ENCODE measurements at places on chromosomes 7 and 10.

DNA sequence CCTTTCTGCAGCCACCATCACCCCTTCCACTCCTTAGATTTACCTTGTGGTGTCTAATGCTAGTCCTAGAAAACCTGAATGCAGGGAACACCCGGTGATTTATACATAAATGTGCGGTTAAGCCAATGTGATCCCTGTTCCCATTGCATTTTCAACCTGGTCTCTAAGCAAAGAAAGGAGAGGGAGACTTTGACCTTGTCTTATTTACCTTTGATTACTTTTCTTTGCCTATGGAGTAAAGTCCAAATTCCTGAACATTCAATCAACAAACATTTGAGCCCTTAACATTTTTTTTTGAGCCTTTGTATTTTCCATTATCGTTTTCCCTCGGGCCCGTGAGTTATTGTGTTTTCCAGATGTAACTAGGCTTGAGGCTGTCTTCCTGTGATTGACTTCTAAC is 233.9 kb downstream of the ZNF248 start:
- DNase-seq: no peak

DNA sequence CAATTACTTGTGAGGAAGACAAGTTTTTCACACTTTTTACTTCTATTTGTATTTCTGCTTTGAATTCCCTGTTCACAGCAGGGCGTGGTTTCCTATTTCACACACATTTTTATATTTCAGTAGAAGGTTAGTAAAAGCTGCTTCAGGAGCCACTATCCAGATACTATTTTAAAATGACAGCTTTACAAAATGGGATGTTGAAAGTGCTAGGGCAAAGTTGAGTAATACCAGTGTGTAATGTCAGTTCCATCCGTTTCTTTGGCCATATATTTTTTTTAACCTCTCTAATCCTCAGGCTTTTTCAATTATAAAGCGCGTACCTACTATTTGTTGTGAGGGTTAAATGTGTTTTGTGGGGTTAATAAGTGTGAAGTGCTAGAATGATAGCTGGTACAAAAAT is 276.6 kb downstream of the GPR158 start:
- DNase-seq: no peak

- no peak for DNase-seq
These were observed 474.6 kb upstream of the FZD8 start for GRCh38 chr10:36116731-36117130.

GRCh38 chr7:114639451-114639850 is 224.8 kb downstream of the FOXP2 start:
- DNase-seq: no peak

DNA sequence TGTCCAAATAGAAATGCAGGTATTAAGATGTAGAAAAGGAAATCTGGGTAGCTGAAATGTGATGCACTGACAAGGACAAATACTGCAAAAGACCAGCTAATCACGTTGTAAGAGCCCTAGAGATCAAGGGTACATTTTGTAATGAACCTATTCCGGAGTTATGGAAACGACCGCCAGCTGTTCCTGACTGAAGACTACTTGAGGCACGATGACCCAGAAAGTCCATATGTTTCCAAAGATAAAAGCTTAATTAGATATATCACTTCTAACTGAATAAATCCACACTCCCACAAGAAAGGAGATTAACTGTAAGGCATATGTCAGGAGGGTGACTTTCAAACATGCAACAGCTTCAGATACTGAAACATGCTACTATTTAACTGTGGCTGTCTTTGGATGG is 253.5 kb downstream of the NSUN6 start:
- no peak for DNase-seq

GRCh38 chr7:39534599-39534998 is 31.6 kb upstream of the YAE1 start:
- no peak for DNase-seq

DNA sequence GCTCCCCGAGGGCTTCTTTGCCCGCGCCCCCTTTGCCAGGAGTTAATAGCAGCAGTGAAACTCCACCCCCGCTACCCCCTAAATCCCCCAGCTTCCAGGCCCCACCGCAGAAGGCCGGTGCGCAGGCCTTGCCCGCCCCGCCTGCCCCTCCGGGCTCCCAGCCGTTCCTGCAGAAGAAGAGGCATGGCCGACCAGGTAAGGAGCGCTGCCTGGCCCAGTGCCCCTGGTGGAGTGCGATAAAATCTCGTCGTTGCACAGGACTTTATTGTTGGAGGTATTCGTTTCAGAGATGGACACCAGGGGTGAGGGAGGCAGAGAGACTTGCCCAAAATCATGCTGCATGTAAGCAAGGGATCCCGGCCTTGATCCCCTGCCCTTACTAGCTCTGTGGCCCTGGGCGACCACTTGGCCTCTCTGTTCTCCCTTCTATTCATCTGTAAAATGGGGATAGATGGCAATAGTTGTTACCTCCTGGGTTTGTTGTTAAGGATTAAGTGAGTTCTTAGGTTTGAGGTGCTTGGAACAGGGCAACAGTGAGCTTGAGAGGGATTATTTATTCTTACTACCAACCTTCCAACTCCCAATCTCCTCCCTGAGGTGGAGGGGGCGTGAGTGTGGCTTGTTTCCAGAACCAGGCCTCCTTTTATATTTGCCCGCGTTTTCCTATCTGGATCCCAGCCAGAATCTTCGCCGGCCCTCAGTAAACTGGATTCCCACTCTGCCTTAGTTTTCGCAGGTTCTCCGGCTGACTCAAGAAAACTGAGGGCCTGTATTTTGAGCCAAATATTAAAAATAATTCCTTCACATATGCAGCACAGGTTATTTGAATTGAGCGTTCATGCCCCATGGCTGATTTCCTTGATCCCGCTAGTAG is 78.3 kb downstream of the WIPF3 start:
- no peak for DNase-seq

DNA sequence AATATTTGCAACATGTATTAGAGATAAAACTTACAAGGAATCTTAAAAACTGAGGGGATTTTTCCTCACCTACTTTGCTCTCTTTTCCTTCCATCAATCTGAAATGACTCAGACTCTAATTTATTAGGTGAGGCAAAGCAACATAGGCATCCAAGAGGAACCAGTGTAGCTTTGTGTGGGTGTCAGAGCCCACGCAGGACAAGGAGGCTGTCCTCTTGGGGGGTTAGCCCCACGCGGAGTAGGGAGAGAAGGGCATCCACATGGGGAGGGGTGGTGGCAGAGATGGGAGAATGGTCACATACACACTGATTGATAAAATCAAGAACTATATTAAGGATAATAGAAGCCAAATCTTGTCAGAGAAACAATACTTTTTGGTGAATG is 33.8 kb upstream of the ARMS2 start:
- no peak for DNase-seq

DNA sequence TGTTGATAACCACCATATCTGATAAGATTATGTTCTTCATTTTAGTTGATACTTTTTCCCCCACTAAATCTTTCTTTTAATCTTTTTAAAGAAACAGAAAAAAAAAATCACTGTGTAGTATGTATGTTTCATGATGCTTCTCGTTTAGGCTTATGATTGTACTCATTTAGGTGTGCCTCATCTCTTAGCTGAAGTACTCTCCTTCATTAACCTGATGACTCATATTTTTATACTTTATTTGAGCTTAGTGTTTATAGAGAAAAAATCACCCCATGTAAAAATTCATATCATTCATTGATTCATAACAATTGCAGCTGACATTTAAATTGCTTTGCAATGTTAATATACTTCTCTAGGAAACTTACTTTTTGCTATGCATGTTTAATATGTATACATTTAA is 158.9 kb downstream of the MLLT10 start:
- DNase-seq: no peak

GRCh38 chr10:6460861-6461409 is 119.1 kb downstream of the PRKCQ start:
- DNase-seq: no peak

DNA sequence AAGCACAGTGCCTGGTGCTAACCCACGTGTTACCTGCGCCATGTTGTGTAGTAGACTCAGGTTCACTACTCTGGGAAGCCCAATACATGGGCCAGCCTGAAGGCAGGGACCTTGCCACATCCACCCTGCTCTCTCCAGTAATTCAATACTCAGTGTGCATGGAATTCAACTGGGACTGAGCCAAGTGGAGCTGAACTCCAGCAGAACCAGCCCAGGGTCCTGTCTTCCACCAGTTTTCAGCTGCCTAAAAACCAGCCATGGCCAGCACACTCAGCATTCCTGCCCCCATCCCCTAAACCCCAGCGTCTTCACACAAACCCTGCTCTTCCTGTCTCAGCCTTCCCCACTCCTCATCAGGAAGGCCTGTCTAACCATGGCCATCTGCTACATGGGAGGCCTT is 15.4 kb downstream of the FGF8 start:
- DNase-seq: no peak

DNA sequence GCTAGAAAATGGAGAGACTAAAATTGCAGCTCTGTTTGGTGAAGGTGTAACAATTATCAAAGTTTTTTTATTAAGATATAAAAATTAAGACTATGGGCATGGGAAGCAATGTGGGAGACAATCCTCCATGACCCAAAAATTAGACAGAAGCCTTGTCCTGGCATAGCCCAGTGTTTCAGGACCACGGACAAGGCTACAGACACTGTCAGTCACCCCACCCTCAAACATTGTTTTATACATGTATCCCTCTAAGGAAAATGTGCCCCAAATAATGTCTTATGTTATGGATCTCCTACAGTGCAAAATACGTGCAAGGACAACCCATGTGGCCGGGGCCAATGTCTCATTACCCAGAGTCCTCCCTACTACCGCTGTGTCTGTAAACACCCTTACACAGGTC is 24.0 kb downstream of the HABP2 start:
- no peak for DNase-seq

DNA sequence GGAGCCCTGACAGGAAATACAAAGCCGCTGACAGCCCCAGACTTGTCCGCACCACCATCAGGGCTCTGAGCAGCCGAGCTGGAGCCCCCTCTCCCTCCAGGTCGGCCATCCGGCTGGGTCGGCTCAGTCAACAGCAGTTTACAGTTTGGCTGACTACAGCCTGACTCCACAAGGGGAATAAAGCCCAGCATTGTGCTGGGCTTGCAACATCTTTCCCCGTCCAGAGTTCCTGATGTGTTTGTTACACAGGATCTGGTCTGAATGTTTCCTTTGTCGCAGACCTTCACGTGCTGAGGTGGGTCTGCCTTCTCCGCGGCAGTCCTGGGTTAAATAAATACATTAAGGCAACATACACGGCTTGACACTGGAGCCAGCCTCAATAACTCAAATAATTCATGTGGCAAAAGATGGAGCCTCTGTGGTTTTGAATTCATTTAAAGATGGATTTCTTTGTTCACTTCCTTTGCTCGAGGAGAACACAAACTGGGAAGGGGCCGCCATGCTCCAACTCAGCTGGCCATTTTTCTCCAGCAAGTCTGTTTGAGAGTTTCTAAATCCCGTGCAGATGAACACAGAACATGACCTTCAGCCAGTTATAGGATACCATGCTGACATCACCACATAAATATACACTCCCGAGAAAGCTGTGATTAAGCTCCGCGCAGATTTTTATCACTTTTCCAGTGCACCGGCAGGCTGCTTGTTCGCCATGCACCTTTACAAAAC is 192.1 kb downstream of the WDR11 start:
- no peak for DNase-seq

- no peak for DNase-seq
These were observed 87.5 kb downstream of the GSAP start for GRCh38 chr7:77328669-77329068.

DNA sequence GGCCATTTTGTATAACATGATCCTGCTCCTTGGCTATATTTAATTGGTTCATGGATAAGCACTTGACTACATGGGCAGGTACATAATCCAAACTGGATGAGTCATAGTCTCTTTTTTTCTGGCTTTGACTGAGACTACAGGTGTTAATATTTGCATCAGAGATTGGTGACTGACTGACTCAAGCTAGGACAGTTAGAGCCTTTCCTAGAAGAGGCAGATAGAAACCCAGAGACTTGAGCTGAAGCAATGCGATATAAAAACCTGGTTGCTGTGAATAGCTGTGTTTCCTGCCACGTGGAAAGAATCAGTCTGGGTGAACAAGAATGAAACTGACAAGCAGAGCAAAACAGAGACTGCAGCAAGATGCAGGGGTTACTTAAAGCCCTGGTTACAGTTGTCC is 81.0 kb downstream of the SAMD9 start:
- DNase-seq: peak; percentile 46

DNA sequence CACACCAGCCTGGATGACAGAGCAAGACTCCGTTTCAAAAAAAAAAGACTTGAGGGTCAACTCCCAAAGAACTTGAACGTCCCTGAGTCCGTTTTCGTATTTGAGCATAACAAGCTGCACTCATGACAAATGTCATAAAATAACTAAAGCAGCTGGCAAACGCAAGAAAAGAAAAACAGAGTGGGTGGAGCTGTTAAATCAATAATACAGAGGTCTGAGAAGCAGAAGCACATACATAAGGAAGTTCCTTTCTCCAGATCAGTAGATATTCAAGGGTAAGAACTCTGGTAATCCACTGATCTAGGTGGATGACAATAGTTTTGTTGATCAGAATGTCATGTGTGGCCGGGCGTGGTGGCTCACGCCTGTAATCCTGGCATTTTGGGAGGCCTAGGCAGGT is 150.1 kb downstream of the FAM107B start:
- no peak for DNase-seq

DNA sequence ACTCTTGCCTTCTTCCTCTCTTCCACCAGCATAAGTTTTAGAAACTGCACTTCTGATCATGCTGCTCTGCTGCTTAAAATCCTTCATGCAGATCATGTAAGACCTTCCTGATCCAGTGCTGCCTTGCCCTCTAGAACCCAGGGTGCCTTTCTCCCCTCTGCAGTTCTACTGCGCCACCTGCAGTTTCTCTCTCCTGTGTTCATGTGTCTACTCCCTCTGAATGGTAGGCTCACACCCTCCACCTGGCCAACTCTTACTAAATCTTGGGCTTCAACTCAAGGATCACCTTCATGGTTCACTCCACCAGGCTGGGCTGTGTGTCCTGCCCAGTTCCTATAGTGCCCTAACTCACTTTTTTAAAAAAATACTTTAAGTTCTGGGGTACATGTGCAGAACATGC is 174.6 kb upstream of the ITGB1 start:
- DNase-seq: no peak

- DNase-seq: no peak
These were observed 229.6 kb downstream of the TMEM26 start for GRCh38 chr10:61223576-61223975.

DNA sequence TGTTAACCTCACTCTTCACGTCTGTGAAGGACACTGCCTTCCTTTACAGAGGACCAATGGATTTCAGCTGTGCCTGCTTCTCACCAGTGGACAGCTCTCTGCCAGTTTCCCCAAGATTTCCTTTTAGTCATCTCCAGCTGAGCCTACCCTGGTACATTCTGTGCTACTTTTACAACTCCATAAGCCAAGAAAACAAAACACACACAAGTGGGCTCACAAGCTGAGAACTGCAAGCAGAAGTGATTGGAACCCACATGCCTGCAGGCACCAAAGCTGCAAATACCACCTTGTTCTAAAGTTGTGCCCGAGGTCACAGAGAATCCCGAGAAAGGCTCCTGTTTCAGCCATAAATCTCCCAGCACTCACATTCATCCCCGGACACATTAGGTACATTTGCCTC is 636.8 kb downstream of the PHTF2 start:
- DNase-seq: no peak

GRCh38 chr10:94066411-94066810 is 72.7 kb downstream of the PLCE1 start:
- no peak for DNase-seq

Data from GM13976 (cell line).